LoVo (cell line): ENCODE measurements at places on chromosomes 4 and X.

- no peak for DNase-seq
These were observed 59.7 kb upstream of the BCOR start for GRCh38 chrX:40157228-40158035.

DNA sequence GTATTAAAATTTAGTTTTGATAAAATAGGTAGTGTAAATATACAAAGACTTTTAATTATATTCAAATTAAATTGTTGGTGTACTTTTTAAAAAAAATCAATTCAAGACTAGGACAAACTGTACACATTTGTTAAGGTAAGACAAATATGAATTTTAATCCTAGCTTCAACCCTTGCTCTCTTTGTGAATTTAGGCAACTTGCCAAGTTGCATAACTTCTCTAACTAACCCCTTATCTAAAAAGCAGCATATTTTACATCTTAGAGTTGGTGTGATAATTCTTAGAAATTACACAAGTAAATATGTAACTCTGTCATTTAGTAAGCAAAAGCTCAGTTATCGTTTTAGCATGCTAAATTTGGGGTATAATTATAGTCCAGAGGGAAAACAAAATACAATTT is 78.1 kb upstream of the FSTL5 start:
- DNase-seq: no peak

DNA sequence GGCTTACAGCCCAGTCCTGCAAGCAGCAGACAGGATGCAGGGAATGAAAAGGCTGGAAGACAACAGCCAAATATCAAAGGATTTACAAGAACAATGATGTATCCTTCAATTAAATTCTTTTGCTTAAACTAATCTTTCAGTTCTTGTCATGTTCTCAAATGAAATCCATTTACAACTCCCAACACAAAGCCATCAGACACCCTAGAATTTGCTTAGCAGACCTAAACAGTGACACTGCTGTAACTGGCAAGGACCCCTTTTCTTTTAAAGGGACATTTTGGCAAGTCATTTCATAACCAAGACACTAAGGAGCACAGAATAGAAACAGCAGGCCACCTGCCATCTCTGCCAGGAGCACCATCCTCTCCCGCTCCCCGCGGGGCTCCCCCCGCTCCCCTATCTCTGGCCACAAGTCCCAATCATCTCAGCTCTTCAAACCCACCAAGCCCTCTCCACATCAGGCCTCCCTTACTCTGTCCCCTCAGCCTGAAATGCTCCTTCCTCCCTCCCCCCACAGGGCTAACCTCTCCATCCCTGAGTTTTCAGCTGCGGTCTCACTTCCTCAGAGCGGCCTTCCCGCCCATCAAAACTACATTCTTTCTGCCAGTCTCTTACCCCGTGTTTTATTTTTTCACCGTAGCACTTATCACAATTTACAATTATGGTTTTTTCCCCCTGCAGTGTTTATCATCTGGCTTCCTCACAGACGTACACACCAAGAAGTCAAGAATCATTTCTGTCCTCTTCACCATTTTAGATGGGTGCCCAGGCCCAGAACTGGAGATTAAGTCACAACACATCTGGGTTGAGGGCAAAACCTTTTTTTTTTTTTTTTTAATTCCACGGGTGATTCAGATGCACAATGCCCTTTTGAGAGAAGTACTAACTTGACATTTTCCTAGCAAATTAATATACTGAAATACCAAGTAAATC is 45.8 kb downstream of the TSPAN5 start:
- DNase-seq: no peak

- DNase-seq: no peak
These were observed 38.1 kb downstream of the RTL9 start for GRCh38 chrX:110396735-110397134.

DNA sequence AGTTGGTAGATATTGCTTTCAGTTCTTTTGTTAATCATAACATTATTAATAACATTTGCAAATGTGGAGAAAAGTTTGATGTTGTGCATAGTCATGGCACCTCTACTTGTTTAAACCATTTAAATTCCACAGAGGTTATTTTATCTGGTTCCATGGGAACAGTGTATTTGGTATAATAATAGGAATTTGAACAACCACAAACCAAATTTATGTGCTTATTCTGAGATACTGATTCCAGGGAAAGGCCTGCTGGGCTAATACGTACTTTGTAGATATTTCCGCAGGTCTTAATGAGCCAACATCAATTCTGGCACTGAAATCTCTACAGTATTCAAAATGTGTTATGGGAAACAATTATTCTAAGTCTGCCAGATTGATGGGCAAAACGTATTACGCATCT is 319.0 kb downstream of the DKK2 start:
- DNase-seq: no peak

- no peak for DNase-seq
These were observed 51.6 kb upstream of the WDR1 start for GRCh38 chr4:10168151-10168550.

DNA sequence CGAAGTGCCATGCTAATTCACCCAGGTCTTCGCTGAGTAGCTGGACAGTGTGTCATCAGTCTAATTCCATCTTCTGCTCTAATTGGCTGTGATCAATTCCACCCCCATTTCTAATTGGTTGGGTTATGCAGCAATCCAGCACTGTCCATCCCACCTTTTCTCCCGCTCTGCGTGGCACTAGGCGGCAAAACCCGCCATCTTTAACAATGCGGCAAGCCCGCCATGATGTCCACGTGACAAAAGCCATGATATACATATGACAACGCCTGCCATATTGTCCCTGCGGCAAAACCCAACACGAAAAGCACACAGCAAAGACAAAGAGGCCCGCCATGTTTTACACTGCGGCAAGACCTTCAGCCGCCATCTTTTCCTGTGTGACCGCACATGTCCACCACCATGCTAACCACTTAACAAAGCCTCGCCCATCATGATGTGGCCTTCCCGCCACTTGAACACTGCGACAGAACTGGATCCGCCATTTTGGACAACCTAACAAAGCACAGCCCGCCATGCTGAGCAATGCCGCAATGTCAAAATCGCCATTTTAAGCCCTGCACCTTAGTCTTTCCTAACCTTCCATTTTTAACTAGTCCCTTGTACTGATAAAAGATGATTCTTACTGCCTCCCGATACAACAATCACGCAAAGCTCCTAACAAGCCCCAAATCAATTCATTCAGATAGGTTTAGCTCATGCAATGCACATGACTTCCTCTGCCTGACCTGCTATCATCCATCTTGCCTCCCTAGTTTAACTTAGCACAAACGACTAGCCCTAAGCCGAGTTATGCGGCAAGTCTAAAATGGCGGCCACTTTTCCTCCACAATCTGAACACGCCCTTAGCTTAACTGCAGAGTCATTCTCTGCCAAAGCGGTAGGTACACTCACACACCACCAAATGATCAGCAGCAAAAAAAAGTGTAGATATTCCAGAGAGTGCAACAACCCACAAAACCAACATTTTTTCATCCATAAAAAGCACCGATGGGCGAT is 288.3 kb downstream of the CHIC1 start:
- no peak for DNase-seq

DNA sequence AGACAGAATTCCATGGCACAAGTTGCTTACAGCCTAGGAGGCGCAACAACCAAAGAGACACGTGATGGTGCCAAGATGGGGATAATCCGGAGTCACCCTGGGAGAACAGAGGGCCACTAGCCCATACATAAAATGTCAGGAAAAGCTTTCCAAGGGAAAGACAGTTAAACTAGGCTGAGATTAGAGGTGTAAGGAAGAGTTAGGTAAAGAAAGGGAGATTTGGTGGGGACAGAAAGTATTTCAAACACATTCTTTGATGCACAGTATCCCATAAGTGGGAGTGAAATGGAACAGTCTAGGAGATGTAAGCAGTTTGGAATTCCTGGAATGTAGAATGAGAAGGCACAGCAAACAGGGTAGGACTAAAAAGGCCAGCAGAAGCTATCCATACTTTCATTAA is 860.9 kb upstream of the LCORL start:
- DNase-seq: no peak

DNA sequence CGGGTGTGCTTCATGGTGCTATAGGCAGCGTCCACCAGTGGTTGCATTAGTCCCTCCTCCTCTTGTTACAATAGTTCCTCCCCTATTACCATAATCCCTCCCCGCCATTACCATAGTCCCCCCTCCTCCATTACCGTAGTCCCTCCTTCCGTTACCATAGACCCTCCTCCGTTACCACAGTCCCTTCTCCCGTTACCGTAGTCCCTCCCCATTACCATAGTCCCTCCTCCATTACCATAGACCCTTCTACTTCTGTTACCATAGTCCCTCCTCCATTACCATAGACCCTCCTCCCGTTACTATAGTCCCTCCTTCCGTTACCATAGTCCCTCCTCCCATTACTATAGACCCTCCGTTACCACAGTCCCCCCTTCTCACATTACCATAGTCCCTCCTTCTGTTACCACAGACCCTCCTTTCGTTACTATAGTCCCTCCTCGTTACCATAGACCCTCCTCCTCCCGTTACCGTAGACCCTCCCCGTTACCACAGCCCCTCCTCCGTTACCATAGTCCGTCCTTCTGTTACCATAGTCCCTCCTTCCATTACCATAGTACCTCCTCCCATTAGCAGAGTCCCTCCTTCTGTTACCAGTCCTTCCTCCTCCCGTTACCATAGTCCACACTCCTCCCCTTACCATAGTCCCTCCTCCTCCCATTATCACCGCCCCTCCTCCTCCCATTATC is 129.6 kb downstream of the DHRSX start:
- no peak for DNase-seq

DNA sequence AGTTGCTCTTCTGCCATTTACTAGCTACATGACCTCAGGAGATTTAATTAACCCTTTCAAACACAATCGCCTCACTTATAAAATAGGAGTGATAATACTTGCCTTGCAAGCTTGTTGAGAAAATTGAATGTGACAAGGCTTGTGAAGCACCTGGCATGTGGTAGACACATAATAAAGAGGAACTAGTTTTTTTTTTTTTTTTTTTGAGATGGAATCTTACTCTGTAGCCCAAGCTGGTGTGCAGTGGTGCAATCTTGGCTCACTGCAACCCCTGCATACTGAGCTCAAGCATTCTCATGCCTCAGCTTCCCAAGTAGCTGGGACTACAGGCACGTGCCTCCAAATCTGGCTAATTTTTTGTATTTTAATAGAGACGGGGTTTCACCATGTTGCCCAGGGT is 73.7 kb upstream of the STIM2 start:
- no peak for DNase-seq

DNA sequence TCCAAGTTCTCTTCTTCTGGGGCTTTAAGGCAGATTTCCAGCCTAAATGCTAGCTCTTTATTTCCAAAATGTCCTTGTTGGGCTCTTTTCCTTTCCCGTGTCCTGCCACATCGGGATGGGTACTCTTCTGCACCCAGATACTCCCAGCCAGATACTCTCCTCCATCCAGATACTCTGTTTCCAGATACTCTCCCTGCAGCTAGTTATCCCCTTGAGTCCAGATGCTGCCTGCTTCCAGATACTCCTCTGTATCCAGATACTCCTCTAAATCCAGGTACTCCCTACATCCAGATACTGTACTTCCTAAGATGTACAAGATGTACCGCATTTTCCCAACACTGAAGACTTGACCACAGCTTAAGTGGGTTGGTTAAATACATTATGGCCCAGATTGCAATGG is 10.5 kb upstream of the XG start:
- DNase-seq: no peak

- DNase-seq: no peak
These were observed 595 bp upstream of the PYURF start for GRCh38 chr4:88524171-88524570.

DNA sequence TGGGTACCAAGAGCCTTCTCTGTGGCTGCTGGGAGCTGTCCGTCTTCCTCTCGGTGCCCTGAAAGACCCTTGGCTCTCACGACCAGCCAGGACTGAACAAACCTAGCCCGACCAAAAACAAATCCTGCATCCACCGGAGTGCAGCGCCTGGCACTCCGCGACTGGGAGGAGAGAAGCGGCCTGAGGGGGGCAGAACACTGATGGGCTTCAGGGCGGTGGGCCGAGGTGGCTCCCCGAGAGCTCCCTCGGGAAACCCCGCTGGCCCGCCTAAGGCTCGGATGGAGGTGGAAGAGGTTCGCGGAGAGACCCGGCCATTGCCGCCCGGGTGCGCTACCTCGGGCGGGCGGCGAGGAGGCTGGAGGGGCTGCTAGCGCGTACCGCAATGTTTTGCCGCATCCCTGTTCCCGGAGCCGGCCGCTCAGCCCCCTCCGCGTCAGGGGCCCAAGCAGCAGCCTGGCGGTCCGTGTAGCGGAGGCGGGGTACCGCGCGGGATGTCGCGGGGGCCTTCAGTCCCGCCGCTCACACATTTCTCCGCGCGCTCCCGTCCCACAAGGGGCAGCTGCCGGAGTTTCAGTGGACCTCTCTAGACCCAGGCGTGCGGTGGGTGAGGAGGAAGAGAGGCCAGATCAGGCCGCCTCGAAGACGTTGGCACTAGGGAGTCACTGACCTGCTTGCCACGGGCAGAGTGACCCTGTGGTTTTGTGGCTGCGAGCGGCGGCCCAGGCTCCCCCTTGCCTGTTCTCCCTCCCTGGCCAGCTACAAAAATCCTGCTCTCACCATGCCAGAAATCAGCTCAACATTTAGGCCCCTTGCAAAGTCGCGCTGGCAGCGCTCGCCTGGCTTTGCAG is 2.2 kb downstream of the SLITRK4 start:
- no peak for DNase-seq

- no peak for DNase-seq
These were observed 495.9 kb upstream of the FAM241A start for GRCh38 chr4:111649308-111649707.

GRCh38 chr4:115030281-115030680 is 83.1 kb downstream of the NDST4 start:
- DNase-seq: no peak

GRCh38 chrX:40009890-40010289 is 87.9 kb downstream of the BCOR start:
- DNase-seq: no peak

GRCh38 chrX:102345916-102346315 is 93.9 kb downstream of the NXF2B start:
- DNase-seq: peak; percentile 20

DNA sequence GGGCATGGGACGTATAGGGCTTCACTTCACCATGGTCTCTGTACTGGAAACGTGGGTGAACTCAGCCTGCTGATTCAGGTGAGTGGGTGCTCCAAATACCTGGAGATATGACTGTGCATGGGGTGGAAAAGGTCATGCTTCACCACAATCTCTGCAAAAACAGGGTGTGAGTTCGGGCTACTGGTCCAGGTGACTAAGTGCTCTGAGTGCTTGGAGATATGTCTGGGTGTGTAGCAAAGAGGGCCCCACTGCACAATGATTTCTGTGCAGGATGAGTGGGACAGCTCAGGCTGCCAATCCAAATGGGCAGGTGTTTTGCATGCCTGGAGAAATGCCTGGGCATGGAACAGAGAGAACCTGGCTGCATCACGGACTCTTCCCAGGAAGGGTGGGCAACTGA is 11.2 kb upstream of the CPXCR1 start:
- DNase-seq: no peak
